ENCODE measurements at places on chromosomes 2 and 18.

GRCh38 chr2:170862286-170862902 lies 45.7 kb downstream of the GAD1 start:
- H3K4me1 ChIP-seq = no peaks in the 10 kb centered on the region
- no peak overlapping the region for H3K27ac ChIP-seq
- H3K27me3 ChIP-seq = peaks cover 1% of the 10 kb centered on the region
- DNase-seq = no peak
- H3K4me3 ChIP-seq = no peak overlapping the region
- no peaks in the 10 kb centered on the region for H3K36me3 ChIP-seq

DNA sequence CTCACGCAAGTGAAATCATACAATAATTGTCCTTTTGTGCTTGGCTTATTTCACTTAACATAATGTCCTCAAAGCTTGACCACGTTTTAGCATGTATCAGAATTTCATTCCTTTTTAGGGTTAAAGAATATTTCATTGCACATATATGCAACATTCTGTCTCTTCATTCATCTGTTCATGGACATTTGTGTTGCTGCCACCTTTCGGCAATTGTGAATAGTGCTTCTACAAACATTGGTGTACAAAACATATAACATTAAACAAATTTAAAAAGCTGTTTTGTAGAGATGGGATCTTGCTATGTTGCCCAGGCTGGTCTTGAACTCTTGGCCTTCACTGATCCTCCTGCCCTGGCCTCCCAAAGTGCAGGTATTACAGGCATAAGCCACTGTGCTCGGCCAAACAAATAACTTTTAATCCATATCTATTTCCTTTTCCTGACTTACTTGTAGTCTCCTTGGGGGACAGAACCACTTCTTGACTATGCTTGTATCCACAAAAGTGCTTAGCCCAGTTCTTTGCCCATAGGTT lies 209.3 kb downstream of the SLC4A3 start:
- no peak for DNase-seq
- H3K27me3 ChIP-seq = peaks cover 3% of the 10 kb centered on the region
- H3K27ac ChIP-seq = no peak overlapping the region
- H3K36me3 ChIP-seq = no peaks in the 10 kb centered on the region
- no peaks in the 10 kb centered on the region for H3K4me1 ChIP-seq

DNA sequence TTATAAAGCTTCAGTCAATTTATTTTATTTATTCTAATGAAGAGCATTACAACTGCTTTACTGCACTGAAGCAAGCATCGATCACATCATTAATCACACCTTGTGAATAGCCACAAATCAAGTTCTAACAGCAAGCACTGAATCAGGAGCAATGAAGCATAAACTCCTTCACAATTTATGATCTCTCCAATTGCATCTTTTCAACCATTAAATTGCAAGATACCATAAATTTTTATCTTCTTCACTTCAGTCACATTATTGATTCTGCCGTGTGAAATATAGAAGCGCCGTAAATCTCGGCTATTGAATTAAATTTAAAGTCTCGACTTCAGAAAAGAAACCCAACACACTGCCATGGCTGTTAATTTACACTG lies 298.7 kb downstream of the CDCA7 start:
- no peak overlapping the region for H3K4me3 ChIP-seq
- H3K4me1 ChIP-seq = no peaks in the 10 kb centered on the region
- no peak for DNase-seq
- peaks cover 2% of the 10 kb centered on the region for H3K27me3 ChIP-seq
- H3K36me3 ChIP-seq = no peaks in the 10 kb centered on the region

DNA sequence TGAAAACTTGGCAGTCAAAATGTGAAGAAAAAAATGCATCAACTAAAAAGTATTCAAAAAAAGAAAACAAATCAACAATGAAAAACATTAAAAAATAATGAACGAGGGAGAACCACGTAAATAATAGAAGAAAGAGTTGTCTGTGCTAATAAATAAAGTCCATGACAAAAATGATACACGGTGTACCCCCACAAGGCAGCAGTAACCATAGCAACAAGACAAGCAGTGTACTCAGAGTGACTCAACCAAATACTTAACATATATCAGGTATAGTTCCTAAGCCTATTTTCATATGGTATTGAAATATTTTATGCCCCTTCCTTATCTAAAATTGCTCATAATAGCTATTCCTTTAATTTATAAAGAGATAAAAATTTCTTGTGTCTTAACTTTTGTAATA lies 162.3 kb upstream of the TMEM200C start:
- H3K36me3 ChIP-seq = no peaks in the 10 kb centered on the region
- H3K4me1 ChIP-seq = no peaks in the 10 kb centered on the region
- H3K4me3 ChIP-seq = no peak overlapping the region
- H3K27me3 ChIP-seq = no peaks in the 10 kb centered on the region

DNA sequence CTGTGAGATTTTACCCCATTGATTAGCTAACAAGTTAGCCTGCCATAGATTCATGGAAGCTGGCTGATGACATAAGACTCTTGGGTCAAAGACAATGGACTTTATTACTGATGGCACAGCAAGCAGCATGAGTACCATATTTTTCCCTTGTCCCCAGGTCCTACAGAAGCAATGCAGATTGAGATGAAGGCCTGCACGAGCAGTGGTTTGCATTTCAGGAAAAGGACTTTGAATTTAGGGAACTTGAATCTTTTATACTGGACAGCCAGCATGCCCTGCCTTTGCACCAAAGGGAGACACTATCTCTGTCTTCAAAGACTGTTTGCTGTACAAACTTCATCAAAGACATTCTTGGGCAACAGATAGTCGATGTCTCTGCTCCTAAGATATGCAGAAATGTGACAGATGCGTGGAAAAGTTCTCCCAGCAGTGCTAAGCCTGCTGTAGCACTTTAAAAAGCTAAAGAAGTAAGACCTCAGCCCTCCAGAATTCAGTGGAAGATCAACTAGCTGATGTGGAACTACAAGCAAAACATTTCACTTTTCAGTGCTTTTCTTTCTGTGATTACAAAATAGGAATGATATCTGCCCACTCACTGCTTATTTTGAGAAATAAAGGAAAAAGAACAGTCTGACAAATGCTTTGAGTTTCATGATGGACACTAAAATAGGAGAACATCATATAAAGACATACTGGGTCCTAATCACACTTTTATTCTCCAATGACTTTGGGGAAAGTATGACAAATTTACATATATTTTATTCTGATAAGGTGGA lies 44.4 kb upstream of the TANK start:
- H3K4me1 ChIP-seq = no peaks in the 10 kb centered on the region
- H3K36me3 ChIP-seq = no peaks in the 10 kb centered on the region
- H3K4me3 ChIP-seq = no peak overlapping the region
- H3K27me3 ChIP-seq = peaks cover 4% of the 10 kb centered on the region

DNA sequence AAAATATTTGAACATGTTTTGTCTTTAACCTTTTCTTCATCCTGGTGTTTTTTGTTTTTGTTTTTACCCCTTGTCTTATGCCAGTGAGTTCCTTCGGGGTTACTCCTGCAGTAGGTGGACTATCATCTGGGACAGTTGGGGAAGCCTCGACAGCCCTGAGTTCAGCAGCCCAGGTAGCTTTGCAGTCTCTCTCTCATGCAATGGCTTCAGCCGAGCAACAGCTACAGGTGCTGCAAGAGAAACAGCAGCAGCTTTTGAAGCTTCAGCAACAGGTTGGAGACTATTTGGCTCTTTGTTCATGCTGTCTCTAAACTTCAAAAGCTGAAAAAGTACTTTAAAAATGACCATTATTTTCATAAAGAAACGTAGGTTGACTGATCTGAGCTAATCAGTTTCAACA lies 106.3 kb downstream of the BIRC6 start:
- H3K27ac ChIP-seq = no peak overlapping the region
- no peaks in the 10 kb centered on the region for H3K27me3 ChIP-seq
- DNase-seq = no peak
- no peak overlapping the region for H3K4me3 ChIP-seq

DNA sequence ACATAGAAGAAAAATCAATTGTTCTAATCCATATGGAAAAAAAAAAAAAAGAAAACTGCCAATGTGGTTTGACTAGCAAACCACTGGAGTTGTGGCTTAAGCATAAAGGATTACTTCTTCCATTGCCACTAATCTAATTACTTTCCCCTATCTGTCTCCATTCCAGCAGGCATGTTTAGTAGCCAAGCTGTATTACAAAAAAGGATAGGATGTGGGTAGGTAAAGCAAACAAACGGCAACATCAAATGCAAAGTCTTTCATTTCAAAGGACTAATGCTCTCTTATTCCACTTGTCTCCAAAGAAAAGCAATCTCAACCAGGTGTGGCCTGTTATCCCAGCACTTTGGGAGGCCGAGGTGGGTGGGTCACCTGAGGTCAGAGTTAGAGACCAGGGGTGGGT lies 36.5 kb downstream of the SLC8A1 start:
- H3K4me1 ChIP-seq = no peaks in the 10 kb centered on the region
- no peaks in the 10 kb centered on the region for H3K36me3 ChIP-seq
- no peak overlapping the region for H3K4me3 ChIP-seq
- H3K27me3 ChIP-seq = no peaks in the 10 kb centered on the region

- no peaks in the 10 kb centered on the region for H3K27me3 ChIP-seq
- no peak overlapping the region for H3K4me3 ChIP-seq
- H3K36me3 ChIP-seq = peaks cover 36% of the 10 kb centered on the region
- no peaks in the 10 kb centered on the region for H3K4me1 ChIP-seq
- no peak for DNase-seq
Observed at GRCh38 chr2:24206242-24206641, 31.4 kb downstream of the FAM228A start.

- H3K4me3 ChIP-seq = no peak overlapping the region
- H3K4me1 ChIP-seq = peaks cover 16% of the 10 kb centered on the region
- no peaks in the 10 kb centered on the region for H3K27me3 ChIP-seq
- no peak overlapping the region for H3K27ac ChIP-seq
- peak; percentile 34 for DNase-seq
Observed at GRCh38 chr2:102442967-102443828, 20.2 kb downstream of the IL18RAP start.

DNA sequence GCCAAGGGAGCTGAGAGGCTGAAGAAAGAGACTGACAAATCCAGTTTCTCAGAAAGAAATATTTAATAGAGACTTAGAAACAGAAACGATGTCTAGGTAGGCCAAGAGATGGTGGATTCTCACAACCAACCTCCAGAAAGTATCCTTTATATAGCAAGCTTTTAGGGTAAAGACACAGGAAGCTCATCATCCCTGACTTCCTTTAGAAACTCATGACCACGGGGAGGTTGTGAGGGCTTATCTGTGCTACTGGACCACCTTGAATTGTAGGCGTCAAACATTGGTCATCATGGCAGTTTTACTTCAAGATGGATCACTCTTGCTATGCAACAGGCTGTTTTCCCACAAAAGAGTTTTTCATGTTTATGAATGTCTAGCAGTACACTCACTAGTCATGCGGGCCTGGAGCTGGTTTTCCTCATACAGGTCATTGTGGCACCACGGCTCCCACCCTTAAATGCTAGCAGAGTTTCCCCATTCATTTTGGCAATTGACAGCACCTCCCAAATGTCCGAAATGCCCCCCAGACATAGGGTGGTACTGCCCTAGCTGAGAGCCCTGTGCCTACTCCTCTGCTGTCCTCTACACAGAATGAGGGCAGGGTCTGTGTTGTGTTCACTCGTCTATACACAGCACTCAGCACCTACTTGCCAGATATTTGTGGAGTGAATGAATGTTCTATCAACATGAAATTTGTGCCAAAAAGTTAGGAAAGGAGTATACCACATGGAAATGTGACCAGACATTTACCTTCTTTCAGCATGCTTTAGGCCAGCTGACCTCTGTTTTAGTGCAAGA lies 89.0 kb downstream of the TMEM247 start:
- DNase-seq = no peak
- no peak overlapping the region for H3K4me3 ChIP-seq
- H3K4me1 ChIP-seq = peaks cover 39% of the 10 kb centered on the region
- H3K27ac ChIP-seq = peak overlapping the region; percentile 72

DNA sequence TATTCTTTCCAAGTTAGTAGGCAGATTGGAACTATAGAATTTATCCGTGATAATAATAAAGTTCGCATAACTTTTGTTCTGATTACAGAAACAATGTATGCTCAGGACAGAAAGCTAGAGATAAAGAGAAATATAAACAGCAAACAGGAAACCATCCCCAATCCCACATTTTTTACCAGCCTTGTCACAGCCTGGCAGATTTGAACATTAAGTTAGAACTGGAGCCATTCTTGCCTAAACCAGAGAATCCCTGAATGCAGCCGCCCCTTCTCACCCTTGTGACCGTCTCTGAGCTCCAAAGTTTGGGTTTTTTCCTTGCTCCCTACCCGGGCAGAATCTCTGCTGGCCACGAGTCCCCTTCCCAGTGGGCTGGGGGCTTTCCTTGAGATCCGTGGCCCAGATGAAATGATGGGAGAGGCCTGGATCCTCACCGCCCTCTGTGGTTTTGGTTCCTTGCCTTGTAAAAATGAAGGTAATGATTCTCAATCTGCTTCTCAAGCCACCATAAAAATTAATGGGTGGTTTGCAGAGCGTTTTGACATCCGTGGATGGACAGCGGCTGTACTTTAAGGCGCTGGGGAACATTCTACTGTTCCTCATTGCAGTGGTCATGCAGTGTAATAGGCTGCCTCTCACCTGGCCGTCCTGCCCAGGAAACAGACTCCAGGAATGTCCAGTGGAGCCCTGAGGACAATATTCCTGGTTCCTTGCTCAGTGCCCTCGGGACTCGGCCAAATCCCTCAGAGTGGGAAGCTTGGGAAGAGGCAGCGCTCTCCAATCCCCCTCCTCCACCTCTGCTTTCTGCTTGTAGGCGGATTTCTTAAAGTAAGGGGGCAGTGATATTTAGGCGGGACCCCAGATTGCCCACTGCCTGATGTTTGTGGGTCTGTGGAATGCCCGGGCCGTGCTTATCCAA lies 1.6 kb downstream of the SH3BP4 start:
- no peak overlapping the region for H3K27ac ChIP-seq
- peaks cover 11% of the 10 kb centered on the region for H3K4me1 ChIP-seq
- no peak for DNase-seq
- H3K36me3 ChIP-seq = no peaks in the 10 kb centered on the region
- peaks cover 56% of the 10 kb centered on the region for H3K27me3 ChIP-seq

GRCh38 chr2:63984606-63985359 lies 34.4 kb downstream of the VPS54 start:
- H3K27ac ChIP-seq = no peak overlapping the region
- DNase-seq = no peak
- no peak overlapping the region for H3K4me3 ChIP-seq

- no peak overlapping the region for H3K27ac ChIP-seq
- no peak overlapping the region for H3K4me3 ChIP-seq
Observed at GRCh38 chr2:187475499-187476248, 27.6 kb upstream of the CALCRL start.

DNA sequence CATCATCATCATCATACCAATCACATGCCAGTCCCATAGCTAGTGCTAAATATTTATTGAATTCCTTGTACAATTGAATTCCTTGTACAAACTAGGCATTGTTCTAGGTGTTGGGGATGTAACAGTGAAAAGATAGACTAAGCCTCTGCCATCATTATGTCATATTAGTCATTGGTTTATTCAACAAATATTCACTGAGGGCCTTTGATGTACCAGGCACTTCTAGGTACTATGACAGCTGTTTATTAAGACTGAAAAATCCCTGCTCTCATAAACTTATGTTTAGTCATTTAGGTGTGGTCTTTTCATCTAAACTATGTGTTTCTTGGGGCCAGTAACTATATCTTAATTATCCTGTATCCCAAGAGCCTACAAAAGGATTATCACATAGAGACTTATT lies 412.3 kb upstream of the ETAA1 start:
- H3K36me3 ChIP-seq = no peaks in the 10 kb centered on the region
- no peak overlapping the region for H3K4me3 ChIP-seq
- H3K4me1 ChIP-seq = no peaks in the 10 kb centered on the region
- no peak for DNase-seq
- no peak overlapping the region for H3K27ac ChIP-seq

Data from activated naive CD8-positive, alpha-beta T cell treated with anti-CD3 and anti-CD28 coated beads, Interleukin-2, amount 50 U/mL, for 24 hours (primary cell).